ENCODE measurements at places on chromosomes 4 and X. TPM values are rescaled to one million over a fixed set of nuclear protein-coding genes. Genes with fewer than 3 reads are reported as not detected.

Gene LRP2BP
- total RNA-seq, result 1.3 TPM

Gene IL13RA1
- not detected for total RNA-seq

Gene GAGE12D
- total RNA-seq, result not detected

Gene PSAPL1
- total RNA-seq, result not detected

Gene F8A2
- not detected for total RNA-seq

Gene PIR
- total RNA-seq, result 6.2 TPM

DNA sequence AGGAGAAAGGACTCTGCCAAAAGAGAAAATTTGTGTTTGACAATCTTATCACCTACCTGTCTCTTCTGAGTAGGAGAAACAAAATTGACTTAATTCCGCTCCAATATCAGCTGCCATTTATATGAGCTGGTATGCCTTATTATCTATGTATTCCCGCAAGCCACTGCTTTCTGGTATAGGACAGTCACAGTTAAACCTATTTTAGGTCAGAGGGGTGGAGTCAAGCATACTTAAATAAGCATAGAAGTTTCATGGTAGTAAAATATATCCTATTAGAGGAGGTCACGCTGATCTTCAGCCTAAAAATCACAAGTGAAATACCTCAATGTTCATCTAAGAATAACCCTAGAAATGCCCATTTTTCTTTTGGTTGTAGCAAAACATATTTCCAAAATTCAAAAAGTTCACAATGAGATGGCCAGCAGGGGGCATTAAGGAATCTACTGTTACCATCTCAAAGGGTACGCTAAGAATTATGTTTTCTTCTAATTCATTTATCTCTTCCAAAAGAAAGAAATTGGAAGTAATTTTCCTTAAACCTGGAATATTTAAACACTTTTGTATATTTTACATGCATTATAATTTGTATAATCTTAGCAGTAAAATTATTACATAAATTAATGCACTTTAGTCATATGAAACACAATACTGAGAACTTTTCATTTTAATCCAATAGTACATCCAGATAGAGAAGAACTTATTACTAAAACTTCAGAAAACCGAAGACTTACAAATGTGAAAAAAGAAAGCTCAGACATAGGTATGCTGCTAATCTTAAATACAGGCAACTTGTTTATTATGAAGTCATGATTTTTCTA, 10.5 kb downstream of the PPAT start:
- DNase-seq, result no peak

GRCh38 chr4:46934726-46935125, 25.7 kb upstream of the COX7B2 start:
- no peak for DNase-seq

DNA sequence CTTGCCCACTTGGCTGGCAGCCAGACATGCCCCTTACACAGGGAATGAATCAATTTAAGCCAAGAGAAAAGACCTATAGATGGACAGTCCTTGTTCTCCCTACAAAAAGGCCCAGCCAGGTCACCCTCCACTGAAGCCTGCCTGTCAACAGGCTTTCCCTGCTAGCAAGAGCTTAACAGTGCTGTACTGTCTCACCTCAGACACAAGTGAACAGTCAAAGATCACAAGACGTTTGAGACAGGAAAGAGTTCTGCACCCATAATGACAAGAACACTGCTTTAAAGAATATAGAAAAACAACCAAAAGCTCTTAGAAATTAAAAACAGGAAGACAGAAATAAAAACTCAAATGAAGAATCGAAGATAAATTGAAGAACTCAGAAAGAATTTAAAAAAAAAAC, 4.6 kb downstream of the RNF175 start:
- no peak for DNase-seq

DNA sequence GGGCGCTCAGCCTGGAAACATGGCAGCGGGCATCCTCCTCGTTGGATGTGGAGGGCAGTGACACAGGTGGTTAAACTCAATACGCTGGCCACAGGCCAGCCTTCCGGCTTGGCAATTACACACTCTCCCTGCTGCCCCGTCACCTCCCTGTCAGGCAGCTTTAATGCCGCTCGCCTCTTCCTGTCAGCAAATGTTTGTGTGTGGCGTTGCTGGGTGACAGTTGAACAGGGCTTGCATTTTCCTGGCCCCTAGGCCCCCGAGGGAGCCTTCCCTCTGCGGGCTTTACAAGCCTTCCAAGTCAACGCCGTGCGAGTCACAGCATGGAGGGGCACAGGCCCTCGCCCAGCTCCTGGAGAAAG, 620.0 kb downstream of the BCOR start:
- peak; percentile 40 for DNase-seq

GRCh38 chr4:94160774-94161173, 46.9 kb upstream of the SMARCAD1 start:
- DNase-seq, result no peak

DNA sequence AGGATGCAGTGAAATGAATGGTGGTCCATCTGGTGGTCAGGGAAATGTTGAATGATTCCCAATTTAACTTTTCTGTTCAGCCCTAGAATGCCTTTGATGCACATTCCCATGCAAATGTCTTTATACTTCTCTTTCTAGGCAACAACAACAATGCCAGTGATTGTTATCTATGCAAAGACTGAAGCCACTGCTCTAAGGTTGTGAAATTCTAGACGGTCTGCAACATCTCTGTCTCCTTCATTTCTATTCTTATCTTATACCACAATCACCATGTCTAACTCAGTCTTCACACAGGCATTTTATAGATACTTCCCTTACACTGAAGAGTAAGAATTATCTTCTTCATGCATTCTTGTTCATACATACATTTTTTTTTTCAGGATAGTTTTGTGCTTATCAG, 84.5 kb downstream of the HPGD start:
- DNase-seq, result no peak

DNA sequence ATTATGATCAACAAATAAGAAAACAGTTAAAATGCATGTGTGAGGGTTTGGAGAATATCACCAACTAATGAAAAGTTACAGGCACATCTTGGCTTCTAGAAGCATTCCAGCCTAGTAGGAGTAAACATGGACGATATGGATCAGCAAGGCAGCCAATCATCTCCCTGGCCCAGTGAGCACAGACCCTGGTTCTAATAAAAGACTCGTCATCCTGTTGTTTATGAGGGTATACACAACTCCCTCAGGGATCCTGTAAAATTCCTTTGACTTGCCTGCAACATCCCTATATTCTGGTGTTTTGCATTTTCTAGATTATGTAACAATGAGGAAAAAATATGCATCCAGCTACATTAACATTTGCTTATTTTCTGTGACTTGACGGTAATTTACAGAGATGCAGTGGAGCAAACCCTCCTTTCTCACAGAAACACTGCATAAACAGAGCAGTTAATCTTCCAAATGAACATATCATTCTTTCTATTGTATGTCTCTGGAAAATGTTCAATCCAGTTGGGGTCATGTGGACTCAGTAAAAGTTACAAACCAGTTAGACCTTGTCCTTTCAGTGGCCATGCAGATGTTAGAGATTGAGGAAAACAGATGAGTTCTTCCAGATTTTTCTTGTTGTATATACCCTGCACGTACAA, 88.9 kb upstream of the NDP start:
- no peak for DNase-seq

DNA sequence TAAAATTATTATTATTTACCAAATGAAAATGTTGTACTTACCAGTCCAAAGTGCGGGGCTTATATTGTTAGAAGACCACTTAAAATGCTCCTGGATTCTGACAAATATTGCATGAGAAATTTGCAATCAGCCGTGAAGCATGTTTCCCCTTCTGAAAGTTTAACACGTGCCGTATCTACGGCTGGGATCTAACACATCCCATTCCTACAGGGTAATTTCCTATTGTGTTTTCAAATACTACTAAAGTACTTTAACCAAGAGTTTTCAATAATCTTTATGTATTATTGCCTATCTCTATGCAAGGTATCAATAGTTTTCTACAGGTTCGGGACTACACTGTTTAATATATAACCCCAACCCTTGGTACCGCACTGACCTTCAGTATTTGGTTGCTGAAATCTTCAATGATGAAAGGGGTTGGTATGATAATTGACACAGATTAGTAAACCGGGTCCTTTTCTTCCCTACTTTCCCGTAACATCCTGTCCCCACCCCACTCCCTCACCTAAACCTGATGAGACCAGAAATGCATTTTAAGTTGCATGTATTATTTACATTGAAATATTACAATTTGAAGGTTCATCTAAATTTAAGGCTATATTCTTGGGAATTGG, 795 bp upstream of the BRWD3 start:
- no peak for DNase-seq

- no peak for DNase-seq
Observed at GRCh38 chr4:157315968-157316367, 95.4 kb downstream of the GRIA2 start.

DNA sequence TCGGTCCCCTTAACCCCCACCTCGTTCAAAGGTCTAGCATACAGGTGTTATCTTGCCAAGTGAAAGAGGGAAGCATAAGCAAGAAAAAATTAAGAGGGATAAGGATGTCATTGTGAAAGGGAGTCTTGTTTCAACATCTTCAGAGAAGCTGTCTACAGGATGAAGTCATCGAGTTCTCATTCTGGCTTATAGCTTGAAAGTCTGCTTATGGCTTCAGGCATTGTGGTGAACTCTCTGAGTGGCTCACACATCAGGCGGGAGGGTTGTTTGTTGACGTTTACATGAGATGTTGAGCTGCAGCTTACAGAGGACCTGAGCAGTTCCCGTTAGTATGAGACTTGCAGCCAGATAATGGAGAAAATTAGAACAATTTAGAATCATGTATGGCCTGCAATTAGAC, 16.6 kb downstream of the MAGEA9B start:
- no peak for DNase-seq

DNA sequence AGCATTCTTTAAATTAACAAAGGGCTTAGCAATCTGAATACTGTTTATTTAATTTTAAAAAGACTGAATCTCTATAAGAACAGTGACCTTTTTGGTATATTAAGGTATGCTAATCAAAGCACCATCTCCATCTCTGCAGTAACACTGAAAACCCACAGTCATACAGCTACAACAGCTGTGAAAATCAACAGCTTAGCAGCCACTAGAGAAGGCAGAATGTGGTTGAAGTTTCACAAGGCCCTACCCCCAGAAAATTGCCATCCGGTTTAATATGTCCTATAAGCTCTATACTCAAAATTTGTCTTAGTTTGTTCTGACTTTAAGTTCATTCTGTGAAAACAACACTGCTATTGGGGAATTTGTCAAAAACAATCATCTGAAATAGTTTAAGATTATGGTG, 128.7 kb downstream of the OPHN1 start:
- DNase-seq, result no peak

- DNase-seq, result no peak
Observed at GRCh38 chr4:182222766-182223165, 20.4 kb upstream of the TENM3 start.

DNA sequence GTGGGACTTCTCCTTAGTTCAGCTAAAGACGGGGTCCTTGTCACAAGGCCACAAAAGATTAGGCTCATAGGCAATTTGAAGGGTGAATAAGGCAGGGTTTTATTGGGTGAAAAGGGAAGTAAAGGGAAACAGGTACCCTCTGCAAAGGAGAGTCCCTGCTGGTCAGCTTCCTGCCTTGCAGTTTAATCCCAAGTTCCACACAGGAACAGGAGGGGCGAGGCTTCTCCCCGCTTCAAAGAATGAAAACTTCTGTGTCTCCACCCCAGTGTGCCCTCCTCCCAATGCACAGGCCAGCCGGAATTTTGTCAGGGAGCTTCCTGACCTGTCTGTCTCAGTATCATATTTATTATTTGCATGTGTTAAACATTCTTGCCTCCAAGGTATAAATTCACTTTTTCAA, 37.1 kb downstream of the ITM2A start:
- DNase-seq, result no peak

- DNase-seq, result no peak
Observed at GRCh38 chr4:138367942-138368341, 125.8 kb upstream of the SLC7A11 start.

GRCh38 chrX:11787564-11787963, 29.5 kb downstream of the MSL3 start:
- DNase-seq, result peak; percentile 80

- no peak for DNase-seq
Observed at GRCh38 chr4:155094201-155094820, 114.1 kb upstream of the NPY2R start.

DNA sequence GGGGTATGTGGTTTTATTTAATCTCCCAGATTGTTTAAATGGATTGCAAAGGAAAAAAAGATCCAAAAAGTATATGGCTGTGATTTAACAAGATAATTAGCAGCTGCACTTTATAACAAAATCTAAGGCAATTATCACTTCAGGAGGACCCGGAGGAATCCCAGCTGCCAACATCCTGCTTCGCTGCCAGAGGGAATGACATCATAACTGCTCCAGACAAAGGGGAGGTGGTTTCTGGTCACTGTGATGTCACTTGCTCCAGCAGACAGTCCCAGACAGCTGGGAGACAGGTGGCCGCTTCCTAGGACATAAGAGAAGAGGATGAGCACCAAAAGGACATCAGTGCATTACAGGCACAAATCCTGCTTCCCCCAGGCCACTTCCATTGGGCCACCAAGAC, 371.0 kb downstream of the BCOR start:
- no peak for DNase-seq

DNA sequence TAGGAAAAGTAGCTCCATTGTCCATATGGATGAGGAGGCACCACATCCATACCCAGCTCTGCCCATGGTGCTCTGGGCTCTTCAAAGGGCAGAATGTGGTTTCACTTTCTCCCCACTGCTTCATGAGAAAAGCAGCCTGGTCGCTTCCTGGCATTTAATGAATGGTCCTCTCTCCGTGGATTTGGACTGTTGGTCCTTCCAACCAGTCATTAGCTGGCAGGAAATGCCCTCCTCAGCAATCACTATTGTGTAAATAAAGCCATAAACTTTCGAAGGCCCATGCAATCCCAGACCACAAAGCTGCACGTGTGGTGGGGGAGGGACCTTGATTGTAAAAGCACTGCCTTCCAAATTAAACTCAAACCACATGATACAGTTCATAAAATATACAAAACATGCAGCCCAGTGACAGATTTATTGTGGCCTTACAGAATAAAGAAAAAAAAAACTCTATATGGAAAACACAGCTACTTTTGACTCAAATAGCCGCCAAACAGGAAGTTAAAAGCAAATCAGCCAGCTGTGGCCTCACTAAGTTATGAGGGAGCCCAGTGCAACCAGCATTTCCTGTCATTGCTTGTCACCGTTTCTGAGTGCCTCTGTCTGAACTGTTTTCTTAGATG, 8.1 kb downstream of the MBNL3 start:
- DNase-seq, result peak; percentile 70

DNA sequence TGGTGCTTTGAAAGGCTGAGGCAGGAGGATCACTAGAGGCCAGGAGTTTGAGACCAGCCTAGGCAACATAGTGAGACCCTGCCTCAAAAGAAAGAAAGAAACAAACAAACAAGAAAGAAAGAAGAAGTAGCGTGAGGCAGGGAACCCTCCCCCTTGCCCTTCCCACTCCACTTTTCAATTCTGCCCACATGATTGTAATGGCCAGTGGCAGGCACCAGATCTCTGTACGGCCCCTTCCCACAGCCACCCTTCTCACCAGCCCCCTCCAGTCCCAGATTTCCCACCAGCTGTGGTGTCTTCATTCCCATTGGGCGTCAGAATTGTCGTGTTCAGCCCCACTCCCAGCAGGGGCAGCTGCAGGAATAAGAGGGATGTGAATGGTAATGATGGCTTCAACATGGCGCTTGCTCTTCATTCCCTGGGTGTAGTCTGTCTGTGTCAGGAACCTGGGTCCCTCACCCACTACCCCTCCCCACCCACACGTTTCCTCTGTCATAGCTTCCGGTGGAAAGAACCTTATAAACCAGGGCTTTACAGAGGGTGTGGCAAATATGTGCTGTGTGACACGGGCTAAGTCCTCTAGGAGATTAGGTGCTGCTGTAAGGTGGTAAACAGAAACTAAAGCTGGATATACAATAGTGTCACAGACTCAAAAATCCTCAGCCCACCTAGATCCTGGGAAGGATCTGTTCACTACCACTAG, at the start of gene IL2RG:
IL2RG (minus strand) TSS at position 437 of the 703 bp plus-strand sequence; CDS start at position 399, 38 bp downstream.
- DNase-seq, result peak; percentile 88

GRCh38 chr4:6917461-6918271, 8.0 kb downstream of the TBC1D14 start:
- DNase-seq, result peak; percentile 62

Data from activated CD8-positive, alpha-beta memory T cell treated with anti-CD3 and anti-CD28 coated beads, Interleukin-2, amount 10 ng/mL, durations not matched to agents 7 days and 5 days (primary cell).